Temporal lobe (tissue), 4 donors: ENCODE measurements at places on chromosomes 7 and 10. TPM values are rescaled to one million over a fixed set of nuclear protein-coding genes. Genes with fewer than 3 reads are reported as not detected.

The TRPV6 gene
- under 0.01 TPM for total RNA-seq

The HOXA7 gene
- not detected for total RNA-seq

The DLG5 gene
- 40.3 TPM for total RNA-seq

The AKR1C3 gene
- 3.4 TPM for total RNA-seq

The SLC16A9 gene
- total RNA-seq: 9.8 TPM

The TMEM178B gene
- total RNA-seq: 64.7 TPM

The SPOCK2 gene
- total RNA-seq: 25.8 TPM

The DIP2C gene
- 46.0 TPM for total RNA-seq

The AKR1D1 gene
- total RNA-seq: not detected

The TAF6 gene
- 32.2 TPM for total RNA-seq

The ICA1 gene
- 20.4 TPM for total RNA-seq

The SERPINE1 gene
- 0.74 TPM for total RNA-seq

The ANKRD22 gene
- not detected for total RNA-seq

The NEUROG3 gene
- total RNA-seq: not detected

The PKD2L1 gene
- 0.25 TPM for total RNA-seq

The NPFFR1 gene
- total RNA-seq: 1.5 TPM

The PRLHR gene
- total RNA-seq: 2.0 TPM

The PLPP4 gene
- 15.0 TPM for total RNA-seq

The TMEM225B gene
- 0.49 TPM for total RNA-seq

The PON3 gene
- under 0.01 TPM for total RNA-seq
